Brain pericyte (primary cell): ENCODE measurements at places on chromosomes 11 and 22.

DNA sequence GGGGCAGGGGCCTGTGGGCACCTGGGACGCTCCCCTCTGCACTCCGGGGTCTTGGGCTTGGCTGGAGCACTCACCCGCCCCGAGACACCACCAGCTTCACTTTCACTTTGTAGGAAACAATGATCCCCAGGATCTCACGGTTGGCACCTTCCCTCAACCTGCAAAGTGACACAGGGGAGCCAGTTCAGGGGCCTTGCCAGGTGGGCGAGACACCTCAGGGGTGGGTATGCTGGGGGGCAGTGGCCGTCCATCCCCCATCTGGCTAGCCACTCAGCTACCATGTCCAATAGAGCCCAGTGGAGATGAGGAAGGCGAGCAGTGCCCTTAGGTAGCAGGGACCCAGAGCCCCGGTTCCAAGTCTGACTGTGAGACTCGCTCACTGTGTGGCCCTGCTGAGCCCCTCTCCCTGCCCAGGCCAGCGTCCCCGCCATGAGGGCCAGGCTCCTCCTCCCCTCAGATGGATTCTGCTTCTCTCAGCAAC lies 32.3 kb downstream of the TPBGL start:
- no peak for DNase-seq

GRCh38 chr22:20624161-20624616 lies 116.8 kb downstream of the MED15 start:
- DNase-seq: no peak

- DNase-seq: no peak
These were observed 18.7 kb upstream of the ACER3 start for GRCh38 chr11:76841923-76842452.

GRCh38 chr22:19693981-19694670 lies 20.2 kb upstream of the SEPTIN5 start:
- DNase-seq: no peak

DNA sequence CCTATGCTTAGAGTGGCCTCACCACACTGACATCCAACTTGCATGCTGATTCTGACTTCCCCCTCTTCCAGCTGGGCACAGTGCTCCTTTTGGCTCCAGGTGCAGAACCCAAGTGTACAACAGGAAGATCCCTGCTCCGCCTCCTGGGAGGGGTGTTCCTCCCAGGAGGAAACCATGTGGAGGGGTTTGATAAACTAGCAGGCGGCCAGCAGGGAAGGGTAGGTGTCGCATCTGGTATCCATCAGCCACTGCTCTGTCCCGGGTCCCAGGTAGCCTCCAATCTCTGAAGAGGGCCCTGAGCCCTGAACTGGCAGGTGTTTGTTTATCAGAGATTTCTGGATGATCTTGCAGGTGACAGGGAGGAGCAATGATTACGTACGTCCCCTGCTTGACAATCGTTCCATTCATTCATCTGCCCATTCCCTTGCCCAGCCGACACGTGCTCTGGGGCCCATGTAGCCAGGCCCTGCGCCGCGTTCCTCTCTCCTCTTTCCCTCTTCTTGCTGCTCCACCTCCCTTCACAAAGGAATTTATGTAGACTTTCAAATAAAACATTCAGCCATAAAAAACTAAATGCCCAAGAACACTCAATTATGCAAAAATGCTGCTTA lies 41.2 kb upstream of the MICAL2 start:
- DNase-seq: no peak

GRCh38 chr11:93474123-93474522 lies 69.1 kb downstream of the SMCO4 start:
- DNase-seq: no peak

- DNase-seq: no peak
These were observed 48.8 kb downstream of the ENDOD1 start for GRCh38 chr11:95138448-95138847.

GRCh38 chr11:37506531-37506930 lies 908.5 kb upstream of the RAG2 start:
- no peak for DNase-seq

- no peak for DNase-seq
These were observed 49.1 kb upstream of the CAPRIN1 start for GRCh38 chr11:34002420-34002819.

DNA sequence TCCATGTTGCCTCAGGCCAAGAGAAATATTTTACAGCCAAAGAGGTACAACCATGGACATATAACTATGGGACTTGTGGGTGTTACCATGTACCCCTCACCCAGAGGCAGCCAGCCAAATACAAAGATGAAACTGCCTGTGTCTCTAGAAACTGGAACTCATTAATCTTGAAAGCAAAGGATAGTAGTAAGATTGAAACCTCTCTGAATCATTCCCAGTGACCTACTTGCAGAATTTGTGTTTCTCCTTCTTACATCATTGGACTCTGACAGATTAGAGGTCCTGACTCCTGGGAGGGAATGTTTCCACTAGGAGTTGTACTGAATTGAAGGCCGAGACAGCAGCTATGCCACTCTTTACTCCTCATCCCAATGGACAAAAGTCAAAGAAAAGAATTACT lies 257.4 kb upstream of the UBASH3B start:
- DNase-seq: no peak

GRCh38 chr11:1916132-1916985 lies 3.1 kb upstream of the TNNT3 start:
- no peak for DNase-seq

DNA sequence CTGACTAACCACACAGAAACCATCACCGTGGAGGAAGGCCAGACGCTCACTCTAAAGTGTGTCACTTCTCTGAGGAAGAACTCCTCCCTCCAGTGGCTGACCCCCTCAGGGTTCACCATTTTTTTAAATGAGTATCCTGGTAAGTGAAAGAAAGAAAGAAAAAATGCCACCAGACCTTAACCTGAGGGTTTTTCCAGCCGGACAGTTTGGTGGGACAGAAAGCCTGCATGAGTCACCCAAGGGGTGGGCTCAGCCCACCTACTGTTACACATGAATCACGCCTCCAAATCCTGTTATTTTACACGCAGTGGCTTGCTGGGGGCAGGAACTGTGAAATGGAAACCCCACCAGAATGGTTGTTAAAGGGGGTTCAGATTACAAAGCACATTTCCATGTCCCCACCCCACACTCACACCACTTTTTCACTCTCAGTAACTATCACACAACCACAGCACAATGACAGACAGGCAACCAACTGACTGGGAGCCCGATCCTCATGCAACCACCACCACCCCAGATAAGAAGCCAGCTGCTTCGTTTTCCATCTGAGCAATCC lies 11.9 kb downstream of the CRTAM start:
- DNase-seq: peak; percentile 43

DNA sequence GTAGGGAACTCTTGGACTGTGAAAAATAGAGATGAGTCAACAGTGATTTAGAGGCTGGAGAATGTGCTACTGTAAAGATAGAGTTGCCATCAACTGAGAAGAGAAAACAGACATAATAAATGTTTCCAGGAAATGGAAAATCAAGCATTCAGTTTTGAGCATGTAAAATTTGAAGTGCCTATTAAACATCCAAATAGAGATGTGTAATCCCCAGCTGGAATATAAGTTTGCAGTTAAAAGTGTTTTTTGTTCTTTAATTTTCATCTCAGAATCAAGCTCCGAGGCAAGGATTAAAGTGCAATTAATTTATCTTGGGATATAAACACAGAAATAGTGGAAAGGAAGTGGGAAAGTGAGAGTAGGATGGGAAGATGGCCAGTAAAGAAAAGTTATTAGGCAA lies 666.0 kb upstream of the RAG2 start:
- no peak for DNase-seq

DNA sequence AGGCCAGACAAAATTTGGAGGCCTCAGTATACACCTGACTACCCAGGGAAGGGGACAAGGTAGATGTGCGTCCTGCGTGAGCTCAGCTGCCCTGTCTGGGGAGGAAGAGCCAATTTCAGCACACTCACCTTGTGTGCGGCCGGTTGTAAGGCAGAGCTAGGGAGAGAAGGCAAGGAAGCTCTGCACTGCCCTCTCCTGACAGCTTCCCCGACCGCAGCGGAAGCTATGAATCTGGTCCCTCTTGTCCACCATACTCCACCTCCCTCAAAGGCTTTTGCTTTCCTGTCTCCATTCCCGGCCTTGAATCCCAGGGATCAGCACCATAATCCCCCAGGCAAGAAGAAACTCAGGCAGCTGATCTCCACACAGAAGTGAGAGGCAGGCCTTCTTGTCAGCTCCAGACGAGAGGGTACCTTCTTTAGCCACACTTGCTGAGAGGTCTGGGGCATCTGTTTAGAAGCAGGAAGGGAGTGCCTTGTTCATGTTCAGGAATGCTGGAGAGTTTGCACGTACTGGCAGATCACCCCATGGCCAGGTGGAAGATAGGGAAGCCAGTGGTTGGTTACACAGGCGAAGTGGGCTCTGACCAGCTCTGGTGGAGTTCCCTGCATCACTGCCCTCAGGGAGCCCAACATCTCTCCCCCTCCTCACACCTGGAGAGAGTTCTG lies 62.5 kb downstream of the FEZ1 start:
- no peak for DNase-seq

- DNase-seq: no peak
These were observed 28.0 kb downstream of the USP35 start for GRCh38 chr11:78216571-78217287.

- DNase-seq: no peak
These were observed 507.0 kb downstream of the NTM start for GRCh38 chr11:131877246-131877942.

GRCh38 chr11:102292933-102293332 lies 24.4 kb upstream of the BIRC3 start:
- no peak for DNase-seq

DNA sequence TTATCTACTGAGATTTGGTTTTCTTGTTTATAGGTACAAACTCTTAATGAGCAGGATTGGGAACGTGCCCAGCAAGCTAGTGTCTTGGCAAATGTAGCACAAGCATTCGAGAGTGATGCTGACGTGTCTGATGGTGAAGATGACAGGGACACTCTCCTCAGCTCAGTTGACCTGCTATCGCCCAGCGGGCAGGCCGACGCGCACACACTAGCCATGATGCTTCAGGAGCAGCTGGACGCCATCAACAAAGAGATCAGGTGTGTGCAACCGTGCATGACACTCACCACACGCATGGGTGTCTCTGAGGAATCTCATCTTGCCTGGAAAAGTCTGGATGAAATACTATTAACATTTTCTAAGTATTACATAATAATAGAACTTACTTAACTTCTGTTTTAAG lies 54.7 kb upstream of the CTTN start:
- DNase-seq: no peak

DNA sequence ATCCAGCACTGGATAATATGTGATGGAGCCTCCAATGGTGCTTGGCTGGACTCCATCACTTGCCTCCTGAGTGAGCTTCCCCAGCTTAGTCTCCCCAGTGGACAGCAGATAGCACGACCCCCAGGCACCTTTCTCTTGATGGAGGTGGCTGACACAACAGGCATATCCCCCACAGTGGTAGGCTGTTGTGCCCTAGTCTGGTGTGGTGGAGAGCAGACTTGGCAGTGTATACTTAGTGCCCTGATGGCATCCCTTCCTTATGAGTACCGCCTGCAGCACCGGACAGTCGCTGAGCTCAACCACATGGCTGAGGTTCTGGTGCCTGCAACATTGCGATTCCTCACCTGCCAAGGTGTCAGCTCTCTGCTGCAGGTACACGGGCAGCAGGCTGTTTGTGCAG lies 50.1 kb downstream of the DNHD1 start:
- no peak for DNase-seq

DNA sequence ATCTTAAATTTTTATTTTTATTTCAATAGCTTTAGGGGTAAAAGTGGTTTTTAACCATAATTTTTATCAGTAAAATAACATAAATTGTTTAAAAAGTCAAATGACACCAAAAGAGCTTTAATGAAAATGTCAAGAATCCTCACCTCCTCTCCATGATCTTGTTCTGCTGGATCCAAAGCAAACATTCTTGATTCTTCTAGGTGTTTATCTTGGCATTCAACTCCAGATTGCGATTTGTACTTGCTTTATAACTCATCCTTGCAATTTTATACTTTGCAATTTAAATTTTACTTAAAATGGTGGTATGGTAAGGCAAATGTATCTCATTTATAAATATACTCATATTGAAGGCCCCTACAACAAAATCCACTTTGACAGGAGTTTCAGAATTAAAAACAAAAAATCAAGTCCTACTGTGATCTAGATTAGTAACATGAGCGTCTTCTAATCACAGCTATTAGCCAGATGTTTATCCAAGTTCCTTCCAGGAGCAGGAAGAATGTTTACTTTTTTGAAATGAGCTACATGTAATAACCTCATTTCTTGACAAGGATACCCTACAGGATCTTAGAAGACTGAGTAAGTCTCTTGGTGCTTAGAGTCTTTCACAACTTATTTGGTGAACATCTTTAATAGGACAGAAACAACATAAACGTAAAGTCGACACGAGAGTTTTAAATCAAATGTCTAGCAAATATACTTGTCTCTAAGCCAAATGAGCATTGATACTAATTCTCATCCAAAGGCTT lies 72.4 kb upstream of the CARD18 start:
- DNase-seq: peak; percentile 59

DNA sequence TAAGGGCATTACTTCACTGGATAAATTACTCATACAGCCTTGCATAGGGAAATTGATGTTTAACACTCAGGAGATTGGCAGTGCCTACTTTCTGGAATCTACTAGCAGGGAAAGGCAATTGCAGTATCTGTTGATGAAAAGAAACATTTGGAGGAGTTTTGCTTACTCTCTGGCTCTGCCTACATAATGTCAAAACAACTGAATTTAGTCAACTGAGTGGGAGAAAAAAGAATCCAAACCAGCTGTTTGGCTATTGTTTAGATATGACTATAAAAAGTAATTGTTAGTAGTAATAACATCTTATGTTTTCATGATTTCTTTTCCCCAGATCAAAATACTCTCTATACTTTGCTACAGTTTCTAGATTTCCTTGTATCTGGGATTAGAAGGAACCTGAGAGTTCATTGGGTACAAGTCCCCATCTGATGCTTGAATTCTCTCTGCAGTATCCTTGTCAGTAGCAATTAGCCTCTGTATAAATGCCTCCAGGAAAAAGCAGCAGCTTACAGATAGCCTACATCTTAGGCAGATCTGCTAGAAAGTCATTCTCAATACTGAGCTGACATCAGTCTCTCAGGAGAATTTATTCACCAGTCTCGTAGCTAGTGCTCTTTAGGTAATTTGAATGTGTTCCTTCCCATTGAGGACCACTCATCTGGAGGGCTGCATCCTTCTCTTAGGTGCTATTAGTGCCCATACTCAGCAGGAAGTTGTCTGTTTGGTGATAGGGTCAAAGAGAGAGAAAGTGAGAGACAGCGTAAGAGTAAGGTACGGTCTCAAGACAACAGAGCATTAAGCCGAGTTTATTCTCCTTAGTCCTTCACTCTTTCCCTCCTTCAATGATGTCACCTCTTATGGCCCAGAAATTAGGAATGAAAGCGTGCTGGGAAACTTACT lies 185.9 kb upstream of the CCDC90B start:
- DNase-seq: no peak

GRCh38 chr11:27916541-27917100 lies 191.3 kb downstream of the KIF18A start:
- no peak for DNase-seq
